Mucosa of descending colon (tissue), 3 donors: ENCODE measurements at places on chromosomes 3 and 15. TPM values are rescaled to one million over a fixed set of nuclear protein-coding genes. Genes with fewer than 3 reads are reported as not detected.

RBM5 gene
- 183 TPM for total RNA-seq

SEMA3F gene
- total RNA-seq: 10.7 TPM

MESP2 gene
- 4.7 TPM for total RNA-seq

WDR82 gene
- 62.9 TPM for total RNA-seq

PTX3 gene
- total RNA-seq: 0.38 TPM

RTP1 gene
- total RNA-seq: not detected

ERC2 gene
- 0.06 TPM for total RNA-seq

PLEKHO2 gene
- 38.9 TPM for total RNA-seq

AMIGO3 gene
- not detected for total RNA-seq

TMEM207 gene
- not detected for total RNA-seq

INKA1 gene
- 0.58 TPM for total RNA-seq

LYZL4 gene
- total RNA-seq: not detected

EPM2AIP1 gene
- total RNA-seq: 21.2 TPM

ACSBG1 gene
- 5.2 TPM for total RNA-seq

CMTM8 gene
- total RNA-seq: 3.5 TPM

RAD51 gene
- total RNA-seq: 2.9 TPM

GOLGA6A gene
- not detected for total RNA-seq

ISLR gene
- total RNA-seq: 29.9 TPM

CLRN1 gene
- not detected for total RNA-seq

TLR9 gene
- total RNA-seq: 0.89 TPM

FETUB gene
- not detected for total RNA-seq

KBTBD8 gene
- total RNA-seq: 2.7 TPM

ATP2B2 gene
- 0.12 TPM for total RNA-seq

OR5H15 gene
- total RNA-seq: not detected
